Activated CD8-positive, alpha-beta memory T cell treated with anti-CD3 and anti-CD28 coated beads for 48 hours (primary cell): ENCODE measurements at places on chromosomes 4 and X.

DNA sequence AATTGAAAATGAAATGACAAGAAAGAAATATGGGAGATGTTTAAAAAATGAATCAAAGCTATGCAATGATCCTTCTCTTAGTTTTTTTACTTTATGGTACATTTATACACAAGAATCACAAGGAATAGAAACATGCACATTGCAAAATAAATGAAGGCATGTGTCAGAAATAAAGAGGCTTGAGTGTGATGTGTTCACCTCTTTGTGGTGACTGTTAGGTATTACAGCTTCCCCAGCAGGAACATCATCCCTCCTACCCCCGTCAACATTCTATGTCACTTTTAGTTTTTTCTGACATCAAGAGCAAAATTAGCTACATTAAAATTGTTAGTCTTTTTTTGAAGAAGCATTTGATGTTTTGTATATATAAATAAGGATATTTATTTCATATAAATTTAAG lies 214.8 kb downstream of the SLC4A4 start:
- DNase-seq: no peak

DNA sequence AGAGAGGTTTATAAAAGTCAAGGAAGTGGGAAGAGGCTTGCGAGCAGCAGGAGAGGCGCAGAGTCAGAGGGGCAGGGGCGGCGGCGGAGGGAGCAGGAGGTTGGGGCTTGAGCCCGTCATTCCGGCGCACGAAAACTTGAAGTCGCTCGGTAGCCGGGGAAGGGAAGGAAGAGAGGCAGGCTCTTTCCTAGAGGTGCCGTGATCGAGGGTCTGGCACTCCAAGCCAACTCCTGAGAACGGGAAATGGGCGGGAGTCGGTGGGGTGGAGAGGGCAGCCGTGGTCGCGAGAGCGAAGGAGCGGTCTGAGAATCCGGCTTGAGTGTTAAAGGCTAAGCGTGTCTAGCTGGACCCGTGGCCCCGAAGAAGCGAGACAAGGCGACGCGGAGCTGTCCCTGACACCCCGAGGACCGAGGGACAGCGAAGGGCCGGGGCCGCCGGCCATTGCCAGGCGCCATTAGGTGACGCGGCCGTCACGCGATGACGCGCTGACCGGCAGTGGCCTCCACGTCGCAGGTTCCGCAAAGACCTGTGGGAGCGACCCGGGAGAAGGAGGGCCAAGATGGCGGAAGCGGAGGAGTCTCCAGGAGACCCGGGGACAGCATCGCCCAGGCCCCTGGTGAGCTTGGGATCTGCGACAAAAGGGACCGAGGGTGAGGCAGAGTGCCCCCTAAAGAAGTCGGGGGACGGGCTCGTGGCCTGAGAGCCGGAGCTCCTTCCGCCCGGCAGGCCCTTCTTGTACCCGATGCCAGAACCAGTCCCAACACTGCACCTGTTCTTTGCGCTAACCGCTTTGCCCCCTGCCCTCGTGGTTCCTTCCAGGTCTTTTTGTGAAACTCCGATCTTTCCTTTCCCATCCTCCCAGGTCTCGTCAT lies at the start of gene YIPF6:
YIPF6 (plus strand) TSS at position 544 of the 872 bp plus-strand sequence; CDS start at position 560, 16 bp downstream.
- DNase-seq: peak; percentile 32

- DNase-seq: no peak
Measured at GRCh38 chrX:46500054-46500453, 45.2 kb downstream of the ZNF674 start.

DNA sequence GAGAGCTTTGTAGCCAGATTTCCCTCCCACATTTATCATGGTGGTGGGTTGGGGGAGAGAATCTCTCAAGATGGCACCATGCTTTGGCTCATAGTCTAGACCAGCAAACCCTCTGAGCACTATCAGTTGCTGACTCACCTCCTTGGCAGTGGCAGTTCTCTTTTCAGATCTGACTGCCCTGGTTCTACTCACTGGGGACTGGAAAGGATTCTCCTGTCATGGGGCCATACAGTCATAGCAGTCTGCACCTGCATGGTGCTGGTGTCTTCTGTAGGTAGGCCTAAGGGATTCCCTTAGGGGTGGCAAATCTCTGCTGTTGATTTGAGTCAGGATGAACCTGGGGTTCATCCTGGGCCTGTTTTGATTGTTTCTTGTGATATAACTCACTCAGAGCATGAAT lies 2.6 kb downstream of the TEX13B start:
- no peak for DNase-seq

- DNase-seq: no peak
Measured at GRCh38 chrX:148582353-148582752, 81.9 kb downstream of the AFF2 start.

DNA sequence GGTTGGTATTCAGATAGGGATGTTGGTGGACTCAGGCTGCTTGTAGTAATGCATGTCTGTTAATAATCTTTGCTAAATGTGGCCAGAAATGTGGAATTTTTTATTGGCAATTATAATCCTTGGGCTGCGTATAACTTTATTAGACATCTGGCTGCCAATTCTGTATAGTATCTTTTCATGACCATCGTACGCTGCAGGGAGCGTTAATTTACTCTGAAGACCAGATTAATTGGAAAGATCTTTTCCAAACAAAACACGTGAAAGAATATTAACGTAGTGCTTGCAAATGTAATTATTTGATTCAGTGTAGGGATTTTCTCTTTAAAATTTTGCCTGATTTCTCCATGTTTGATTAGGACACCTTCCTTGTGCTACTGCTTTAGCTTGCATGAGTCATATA lies 38.8 kb upstream of the FTHL17 start:
- DNase-seq: no peak

GRCh38 chr4:771464-771863 lies 54.5 kb downstream of the CPLX1 start:
- DNase-seq: no peak

DNA sequence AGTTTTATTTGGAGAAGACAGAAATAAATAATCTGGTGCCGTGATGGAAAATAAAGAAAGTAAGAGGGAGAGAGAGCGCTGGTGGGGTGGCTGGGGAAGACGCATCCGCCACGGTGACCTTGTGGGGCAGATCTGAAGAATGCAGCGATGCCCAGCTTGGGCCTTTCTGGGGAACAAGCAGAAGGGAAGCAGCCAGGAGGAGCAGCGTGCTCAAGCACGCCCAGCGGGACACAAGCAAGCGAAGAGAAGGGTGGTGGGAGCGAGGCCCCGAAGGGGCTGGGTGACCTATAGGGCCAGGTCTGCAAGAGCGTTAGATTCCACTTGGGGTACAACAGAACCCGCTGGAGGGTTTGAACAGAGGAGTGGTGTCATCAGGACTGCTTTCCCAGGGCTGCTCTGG lies 12.4 kb downstream of the ENPP6 start:
- DNase-seq: no peak

GRCh38 chr4:96326846-96327245 lies 487.0 kb downstream of the PDHA2 start:
- no peak for DNase-seq

DNA sequence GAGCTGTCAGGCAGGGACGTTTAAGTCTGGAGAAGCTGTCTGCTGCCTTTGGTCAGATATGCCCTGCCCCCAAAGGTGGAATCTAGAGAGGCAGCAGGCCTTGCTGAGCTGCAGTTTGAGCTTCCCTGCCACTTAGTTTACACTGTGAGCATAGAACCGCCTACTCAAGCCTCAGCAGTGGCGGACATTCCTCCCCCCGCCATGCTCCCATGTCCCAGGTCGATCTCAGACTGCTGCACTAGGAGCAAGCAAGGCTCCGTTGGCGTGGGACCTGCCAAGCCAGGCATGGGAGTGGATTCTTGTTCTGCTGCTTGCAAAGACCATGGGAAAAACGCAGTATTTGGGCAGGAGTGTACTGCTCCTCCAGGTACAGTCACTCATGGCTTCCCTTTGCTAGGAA lies 24.3 kb downstream of the PLK4 start:
- no peak for DNase-seq
